ENCODE measurements at places on chromosomes 13 and 19.

DNA sequence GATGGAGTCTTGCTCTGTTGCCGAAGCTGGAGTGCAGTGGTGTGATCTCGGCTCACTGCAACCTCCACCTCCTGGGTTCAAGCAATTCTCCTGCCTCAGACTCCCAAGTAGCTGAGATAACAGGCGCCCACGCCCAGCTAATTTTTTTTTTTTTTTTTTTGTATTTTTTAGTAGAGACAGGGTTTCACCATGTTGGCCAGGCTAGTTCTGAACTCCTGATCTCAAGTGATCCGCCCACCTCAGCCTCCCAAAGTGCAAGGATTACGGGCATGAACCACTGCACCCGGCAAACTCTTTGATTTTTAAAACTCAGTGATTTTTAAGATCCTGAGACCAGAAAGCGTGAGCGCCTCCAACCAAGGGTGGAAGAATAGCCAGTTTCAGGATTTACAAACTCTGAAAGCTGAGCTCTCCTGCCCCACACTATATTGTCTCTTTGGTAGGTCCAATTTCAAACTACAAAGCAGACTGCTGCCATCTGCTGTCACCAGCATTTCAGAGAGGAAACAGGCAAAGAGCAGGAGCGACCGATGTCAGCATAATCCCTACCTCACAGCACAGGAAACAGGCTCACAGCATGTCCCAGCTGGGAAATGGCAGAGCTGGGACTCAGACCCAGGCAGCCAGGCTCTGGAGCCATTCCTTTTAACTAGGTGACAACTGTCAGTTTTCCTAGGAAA, 9.2 kb downstream of the NOSIP start:
- no peak for DNase-seq

- no peak for DNase-seq
Observed at GRCh38 chr19:38928391-38929001, 2.1 kb downstream of the SARS2 start.

GRCh38 chr19:56253737-56254136, 18.8 kb upstream of the EDDM13 start:
- DNase-seq: no peak

DNA sequence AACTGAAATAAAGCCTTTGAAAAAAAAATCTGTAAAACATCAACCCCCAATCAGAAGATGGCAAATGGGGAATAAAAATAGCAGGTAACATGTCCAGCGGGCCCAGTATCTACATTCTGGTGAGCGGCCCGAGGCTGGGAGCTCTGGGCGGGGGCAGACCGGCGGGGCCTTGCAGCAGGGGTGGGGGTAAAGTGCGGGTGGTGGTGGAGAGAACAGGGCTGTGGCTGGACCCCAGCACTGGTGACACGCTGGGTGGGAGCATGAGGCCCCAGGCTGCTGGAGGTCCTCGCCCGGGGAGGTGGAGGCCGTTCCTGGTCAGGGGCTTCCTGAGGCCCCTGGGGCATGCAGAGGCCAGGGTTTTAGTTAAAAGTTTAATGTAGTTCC, 1.7 kb downstream of the CAPS start:
- DNase-seq: no peak

- DNase-seq: no peak
Observed at GRCh38 chr19:49637821-49638738, 1.9 kb downstream of the RRAS start.

DNA sequence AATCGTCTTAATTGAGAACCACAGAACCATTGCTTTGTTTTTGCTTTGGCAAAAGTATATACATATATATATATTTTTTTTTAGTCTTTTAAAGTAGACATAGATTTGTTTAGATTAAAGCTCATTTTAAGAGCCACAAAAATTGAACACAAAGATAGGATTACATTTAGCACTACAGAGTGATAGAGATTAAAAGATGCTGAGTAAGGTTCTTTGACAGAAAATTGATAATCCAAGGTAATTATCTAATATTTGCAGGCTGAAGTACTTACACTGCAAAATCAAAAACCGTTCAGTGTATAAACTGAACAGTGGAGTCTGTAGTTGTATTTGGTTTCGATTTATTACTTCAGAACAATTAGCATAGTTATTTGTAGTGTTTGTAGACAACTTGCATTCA, 24.5 kb upstream of the ZNF98 start:
- DNase-seq: no peak

DNA sequence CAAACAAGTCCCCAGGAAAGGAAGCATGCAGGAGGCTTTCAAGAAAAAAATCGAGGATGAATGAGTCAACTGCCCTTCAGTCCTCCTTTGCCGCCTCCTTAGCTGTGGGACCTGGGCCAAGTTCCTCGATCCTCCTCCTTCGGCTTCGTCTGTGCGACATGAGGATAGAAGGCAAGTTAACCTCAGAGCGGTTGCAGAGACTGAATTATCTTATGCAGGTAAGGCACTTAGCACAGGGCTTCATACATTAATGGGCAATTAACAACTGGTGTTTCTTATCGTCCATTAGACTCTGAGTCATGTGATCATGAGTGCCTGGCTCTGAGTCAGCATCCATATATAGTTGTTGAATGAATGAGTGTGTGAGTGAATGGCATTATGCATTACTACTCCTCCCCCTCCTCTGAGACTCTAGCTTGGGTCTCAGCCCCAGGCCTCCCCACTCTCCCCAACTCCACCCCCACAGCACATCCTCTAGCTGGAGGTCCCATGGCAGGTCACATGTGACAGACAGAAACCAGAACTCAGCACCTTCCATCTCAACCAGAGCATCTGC, 1.6 kb upstream of the TTC9B start:
- no peak for DNase-seq

- no peak for DNase-seq
Observed at GRCh38 chr19:17944301-17944700, 11.5 kb downstream of the CCDC124 start.

GRCh38 chr13:30679483-30680330, 55.6 kb upstream of the ALOX5AP start:
- DNase-seq: no peak

DNA sequence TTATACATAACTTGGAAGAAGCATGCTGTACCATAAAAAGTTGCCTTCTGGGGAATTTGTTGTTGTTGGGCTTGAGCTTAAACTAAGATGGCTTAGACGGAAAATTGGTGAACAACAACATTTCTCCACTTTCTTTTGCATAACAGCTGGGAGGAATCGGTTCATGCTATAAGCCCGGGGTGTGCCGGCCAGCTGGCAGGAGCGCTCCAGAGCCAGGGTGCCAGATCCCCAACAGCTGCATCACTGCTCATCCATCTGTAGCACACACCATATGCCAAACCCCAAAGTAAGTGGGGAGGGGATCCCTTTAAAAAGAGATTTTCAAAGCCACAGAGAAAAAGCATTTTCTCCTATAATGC, 419.5 kb upstream of the ARGLU1 start:
- DNase-seq: no peak

DNA sequence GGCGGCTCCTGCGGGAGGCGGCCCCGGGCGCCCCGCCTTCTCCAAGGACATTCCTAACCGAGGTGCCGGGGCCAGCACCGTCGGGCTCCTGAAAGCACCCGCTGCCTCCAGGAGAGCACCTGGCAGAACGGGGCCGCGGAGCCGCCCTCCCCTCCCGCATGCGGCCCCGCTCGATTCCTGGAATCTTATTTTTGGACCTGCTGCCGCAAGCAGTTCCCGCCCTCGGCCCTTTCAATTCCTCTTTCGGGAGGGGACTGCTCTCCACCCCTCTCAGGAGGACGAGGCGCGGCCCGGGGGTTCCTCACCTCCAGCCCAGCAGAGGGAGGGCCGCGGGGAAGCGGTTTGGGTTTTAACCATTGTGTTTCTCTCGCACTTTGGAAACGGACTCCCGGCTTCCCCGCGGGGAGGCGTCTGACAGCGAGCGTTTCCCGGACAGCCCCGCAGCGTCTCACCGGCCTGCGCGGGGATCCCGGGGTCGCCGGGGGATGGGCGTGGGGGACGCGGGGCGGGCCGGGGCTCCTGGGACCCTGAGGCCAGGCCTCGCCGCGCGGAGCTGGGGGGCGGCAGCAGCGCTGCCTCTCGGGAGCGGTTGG, 849 bp downstream of the GAS6 start:
- no peak for DNase-seq

DNA sequence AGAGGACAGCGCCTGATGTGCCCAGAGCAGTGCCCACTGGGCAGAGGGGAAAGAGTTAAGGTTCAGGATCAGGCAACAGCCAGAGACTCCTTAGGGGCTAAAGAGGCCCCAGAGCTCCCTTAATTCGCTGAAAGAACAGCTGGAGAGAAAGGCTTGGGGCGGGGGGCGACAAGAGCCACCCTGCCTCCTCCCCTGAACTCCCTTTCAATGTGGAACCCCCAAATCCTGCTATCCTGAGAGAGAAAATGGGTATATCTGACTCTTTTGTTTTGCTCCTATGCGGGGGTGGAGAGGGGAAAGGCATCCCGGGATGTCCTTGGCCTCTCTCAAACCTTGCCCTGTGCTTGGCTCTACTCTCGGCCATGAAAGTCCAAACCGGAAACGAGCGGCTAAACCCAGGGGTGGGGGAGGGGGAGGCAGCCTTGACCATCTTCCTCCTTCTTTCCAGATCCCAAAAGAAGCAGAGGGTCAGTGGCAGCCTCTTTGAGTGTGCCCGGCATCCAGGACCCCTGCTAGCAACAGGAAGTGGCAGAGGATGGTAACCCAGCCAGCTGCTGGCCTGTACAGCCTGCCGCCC, 4.7 kb downstream of the PRKACA start:
- no peak for DNase-seq

- DNase-seq: no peak
Observed at GRCh38 chr13:100668408-100668807, 6.2 kb downstream of the TMTC4 start.

GRCh38 chr13:23856008-23856750, 33.0 kb downstream of the MIPEP start:
- no peak for DNase-seq

- DNase-seq: peak; percentile 49
Observed at GRCh38 chr19:43534816-43535761, 2.1 kb downstream of the ZNF575 start.

GRCh38 chr19:1274081-1274851, 1.1 kb upstream of the FAM174C start:
- DNase-seq: no peak

GRCh38 chr19:5800361-5801270, 4.3 kb upstream of the NRTN start:
- no peak for DNase-seq

DNA sequence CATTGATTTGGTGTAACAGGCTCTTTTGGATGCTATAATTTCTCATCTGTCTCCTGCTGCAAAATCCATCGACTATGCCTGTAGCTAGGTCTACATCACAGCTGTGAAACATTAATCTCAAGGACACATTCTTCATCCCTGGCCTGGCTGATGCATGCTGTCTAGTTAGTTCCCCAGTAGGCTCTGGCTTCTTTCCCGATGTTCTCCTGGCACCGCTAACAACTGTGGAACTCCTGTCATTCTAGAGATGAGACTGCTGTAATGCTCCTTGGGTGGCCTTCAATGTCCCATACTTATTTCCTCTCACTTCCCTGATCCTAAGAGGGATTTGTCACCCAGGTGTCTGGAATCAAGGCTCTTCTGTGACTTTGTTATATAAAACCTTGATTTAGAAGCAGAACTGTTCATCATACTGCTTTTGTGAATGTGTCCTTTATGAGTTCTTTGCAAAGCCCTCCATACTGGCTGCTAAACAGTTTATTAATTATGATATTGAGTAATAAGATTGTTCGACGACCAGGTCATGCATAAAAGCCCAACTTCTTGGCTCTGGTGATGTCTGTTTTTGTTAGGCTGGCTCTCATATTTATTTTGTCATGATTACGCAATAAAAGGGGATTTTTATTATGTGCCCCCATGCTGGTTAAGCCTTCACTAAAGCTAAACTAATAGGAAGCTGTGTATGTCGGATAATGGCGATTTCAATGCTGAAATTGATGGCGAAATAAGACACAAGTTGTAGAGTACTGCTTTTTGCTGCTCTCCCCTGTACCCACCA, 227.5 kb downstream of the DCT start:
- DNase-seq: no peak
